ENCODE measurements at places on chromosomes 7 and 10. TPM values are rescaled to one million over a fixed set of nuclear protein-coding genes. Genes with fewer than 3 reads are reported as not detected.

DNA sequence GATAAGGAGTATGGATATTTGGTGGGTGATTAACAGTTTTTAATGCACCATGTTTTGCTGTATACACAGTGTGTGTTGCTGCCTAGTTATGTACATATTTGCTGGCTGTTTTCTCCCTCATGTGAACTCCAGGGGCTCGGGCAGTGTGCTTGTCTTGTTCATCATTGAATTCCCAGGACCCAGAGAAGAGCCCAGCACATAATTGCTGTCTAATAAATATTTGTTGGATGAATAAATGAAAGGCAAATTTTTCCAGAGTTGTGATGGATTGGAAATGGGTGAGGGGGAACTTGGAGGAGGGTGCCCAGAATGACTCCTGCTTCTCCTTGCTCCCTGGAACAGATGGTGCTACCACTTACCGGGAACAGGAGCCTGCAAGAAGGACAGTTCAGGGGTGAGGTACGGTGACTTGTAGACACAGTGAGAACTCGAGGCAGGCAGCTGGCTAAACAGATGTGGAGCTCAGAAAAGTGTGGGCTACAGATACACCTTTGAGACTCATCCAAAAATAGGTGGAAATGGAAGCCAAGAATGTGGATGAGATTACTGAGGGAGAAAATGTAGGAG, 586.8 kb upstream of the MGMT start:
- no peak for DNase-seq
- no peaks in the 10 kb centered on the region for H3K27me3 ChIP-seq
- H3K27ac ChIP-seq: no peak overlapping the region
- no peaks in the 10 kb centered on the region for H3K4me1 ChIP-seq

- peaks cover 3% of the 10 kb centered on the region for H3K36me3 ChIP-seq
- no peak for DNase-seq
- H3K4me3 ChIP-seq: no peak overlapping the region
- H3K27me3 ChIP-seq: no peaks in the 10 kb centered on the region
- no peak overlapping the region for H3K27ac ChIP-seq
Observed at GRCh38 chr7:75572814-75573213, 80.7 kb downstream of the SPDYE5 start.

DNA sequence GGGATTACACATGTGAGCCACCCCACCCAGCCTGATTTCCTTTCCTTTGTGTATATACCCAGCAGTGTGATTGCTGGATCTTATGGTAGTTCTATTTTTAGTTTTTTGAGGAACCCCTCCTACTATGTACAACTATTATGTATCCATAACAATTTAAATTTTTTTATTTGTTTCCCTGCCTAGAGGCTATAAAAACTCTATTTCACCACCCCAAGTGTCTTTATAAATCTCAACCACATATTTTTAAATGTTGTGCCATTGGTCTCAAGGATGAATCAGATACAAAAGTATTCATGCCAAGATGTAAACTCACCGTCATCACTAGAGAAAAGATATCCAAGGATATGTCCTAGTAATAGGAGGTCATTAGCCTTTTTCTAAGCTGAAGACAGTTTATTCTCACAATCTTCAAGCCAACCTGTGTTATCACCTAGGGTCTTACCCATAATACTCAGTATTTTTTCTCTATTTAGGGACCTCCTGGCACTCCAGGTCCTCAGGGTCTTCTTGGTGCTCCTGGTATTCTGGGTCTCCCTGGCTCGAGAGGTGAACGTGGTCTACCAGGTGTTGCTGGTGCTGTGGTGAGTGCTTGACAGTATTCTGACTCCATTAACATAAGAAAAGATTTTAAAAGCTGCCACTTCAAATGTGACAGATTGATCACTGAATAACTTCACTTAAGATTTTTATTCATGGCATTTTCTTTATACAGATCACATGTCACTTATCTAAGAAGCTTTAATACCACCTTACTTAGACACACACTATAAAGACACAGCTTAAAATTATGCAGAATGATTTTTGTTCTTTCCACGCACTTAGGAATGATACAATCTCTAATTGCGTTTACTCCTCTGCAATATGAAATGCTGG, 29.4 kb downstream of the COL1A2 start:
- H3K4me1 ChIP-seq: no peaks in the 10 kb centered on the region
- H3K27me3 ChIP-seq: no peaks in the 10 kb centered on the region
- no peak overlapping the region for H3K4me3 ChIP-seq
- H3K27ac ChIP-seq: no peak overlapping the region

DNA sequence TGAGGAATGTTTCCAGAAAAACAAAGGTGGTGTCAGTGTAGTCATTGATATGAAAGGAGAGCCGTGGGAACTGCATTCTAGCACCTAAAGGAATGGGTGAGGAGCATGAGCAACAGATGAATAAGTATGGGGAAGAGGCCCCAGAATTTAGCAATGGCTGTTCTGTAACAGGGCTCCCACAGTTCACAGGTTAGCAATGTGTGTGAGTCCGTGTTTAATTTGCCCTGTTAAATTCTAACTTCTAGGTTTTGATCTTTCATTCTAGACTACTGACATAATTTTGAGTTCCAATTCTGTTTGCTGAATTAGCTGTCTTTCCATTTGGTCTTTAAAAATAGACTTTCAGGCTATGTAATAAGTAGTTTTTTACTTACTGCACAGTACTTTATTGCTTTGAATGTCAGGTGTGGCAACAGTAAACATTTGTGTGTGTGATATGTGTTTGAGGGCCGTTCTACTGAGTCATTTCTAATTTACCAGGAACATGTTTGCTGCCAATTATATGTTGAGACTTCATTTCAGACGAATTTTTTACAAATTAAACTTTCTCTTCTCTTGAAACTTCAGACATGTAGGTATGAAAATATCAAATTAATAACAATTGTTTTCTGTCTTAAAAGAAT, 8.8 kb downstream of the STK17A start:
- H3K4me1 ChIP-seq: peaks cover 24% of the 10 kb centered on the region
- no peak overlapping the region for H3K27ac ChIP-seq
- no peaks in the 10 kb centered on the region for H3K36me3 ChIP-seq
- no peak overlapping the region for H3K4me3 ChIP-seq
- no peak for DNase-seq
- no peaks in the 10 kb centered on the region for H3K27me3 ChIP-seq

DNA sequence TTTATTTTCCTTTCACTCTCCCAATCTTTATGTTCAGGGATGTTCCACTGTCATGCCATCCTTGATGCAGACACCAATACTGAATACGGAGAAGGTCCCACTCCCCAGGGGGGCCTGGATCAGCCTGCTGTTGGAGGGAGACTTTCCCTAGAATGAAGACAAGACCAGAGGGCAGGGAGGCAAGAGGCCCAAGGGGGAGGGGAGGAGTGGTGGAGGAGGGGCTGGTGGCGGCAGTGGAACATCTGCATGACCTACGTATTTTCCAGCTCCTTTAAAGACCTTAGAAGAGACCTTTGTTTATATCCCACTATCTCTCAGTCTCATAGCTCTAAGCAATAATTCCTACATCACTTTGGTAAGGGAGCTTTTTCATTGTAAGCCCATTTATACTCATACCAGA, 183.0 kb downstream of the HECW1 start:
- H3K4me1 ChIP-seq: no peaks in the 10 kb centered on the region
- H3K4me3 ChIP-seq: no peak overlapping the region

GRCh38 chr10:87966459-87966858, 103.0 kb downstream of the PTEN start:
- no peaks in the 10 kb centered on the region for H3K4me1 ChIP-seq
- H3K27ac ChIP-seq: no peak overlapping the region
- H3K36me3 ChIP-seq: peaks cover 32% of the 10 kb centered on the region
- DNase-seq: no peak
- no peaks in the 10 kb centered on the region for H3K27me3 ChIP-seq
- no peak overlapping the region for H3K4me3 ChIP-seq

The CRYGN gene
- total RNA-seq: not detected

The KIN gene
- 9.1 TPM for total RNA-seq

The C7orf33 gene
- total RNA-seq: not detected

Measured in upper lobe of left lung (tissue), 6 donors.